ENCODE measurements at places on chromosomes 3 and 15.

DNA sequence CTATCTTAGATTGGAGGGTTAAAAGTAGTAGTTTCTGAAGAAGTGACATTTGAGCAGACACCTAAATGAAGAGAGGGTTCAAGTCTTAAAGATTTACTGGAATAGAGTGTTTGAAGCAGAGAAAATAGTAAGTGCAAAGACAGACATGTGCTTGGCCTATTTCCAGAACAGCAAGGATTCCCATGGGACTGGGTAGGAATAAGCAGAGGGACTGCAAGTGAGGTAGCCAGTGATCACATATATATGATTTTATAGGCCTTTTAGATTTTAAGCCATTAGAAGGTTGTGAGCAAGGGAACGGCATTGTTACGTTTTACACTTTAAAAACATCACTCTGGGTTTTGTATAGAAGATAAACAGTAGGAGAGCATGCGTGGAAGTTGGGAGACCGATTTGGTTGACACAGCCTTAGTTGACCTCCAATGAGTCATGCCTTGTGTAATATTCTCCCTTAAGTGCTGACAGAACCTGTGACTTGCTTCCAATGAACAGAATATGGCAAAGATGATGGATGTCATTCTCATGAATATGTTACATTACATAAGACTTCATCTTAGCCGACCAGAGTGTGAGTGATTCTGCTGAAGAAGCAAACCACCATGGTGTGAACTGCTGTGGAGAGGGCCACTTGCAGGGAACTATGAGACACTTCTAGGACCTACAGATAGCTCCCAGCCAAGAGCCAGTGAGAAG lies 37.1 kb upstream of the SLC4A7 start:
- DNase-seq, result no peak

DNA sequence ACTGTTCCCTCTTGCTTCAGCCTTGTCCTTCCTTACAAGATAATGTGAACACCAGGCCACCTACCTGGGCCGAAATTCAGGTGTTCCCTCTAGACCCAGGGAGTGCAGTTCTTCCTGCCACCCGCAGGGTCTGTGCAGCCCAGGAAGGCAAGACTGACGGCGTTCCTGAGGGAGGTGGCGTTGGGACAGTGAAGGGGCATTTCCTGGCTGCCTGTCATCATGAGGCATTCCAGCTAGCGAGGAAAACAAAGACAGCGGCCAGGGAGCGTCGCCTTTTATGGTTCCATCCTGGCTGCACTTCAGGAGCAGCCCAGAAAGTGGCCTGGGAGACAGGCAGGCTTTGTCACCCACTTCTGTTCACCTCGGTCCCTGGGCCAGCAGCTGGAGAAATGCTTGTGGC lies 84.8 kb upstream of the WNT5A start:
- DNase-seq, result no peak

DNA sequence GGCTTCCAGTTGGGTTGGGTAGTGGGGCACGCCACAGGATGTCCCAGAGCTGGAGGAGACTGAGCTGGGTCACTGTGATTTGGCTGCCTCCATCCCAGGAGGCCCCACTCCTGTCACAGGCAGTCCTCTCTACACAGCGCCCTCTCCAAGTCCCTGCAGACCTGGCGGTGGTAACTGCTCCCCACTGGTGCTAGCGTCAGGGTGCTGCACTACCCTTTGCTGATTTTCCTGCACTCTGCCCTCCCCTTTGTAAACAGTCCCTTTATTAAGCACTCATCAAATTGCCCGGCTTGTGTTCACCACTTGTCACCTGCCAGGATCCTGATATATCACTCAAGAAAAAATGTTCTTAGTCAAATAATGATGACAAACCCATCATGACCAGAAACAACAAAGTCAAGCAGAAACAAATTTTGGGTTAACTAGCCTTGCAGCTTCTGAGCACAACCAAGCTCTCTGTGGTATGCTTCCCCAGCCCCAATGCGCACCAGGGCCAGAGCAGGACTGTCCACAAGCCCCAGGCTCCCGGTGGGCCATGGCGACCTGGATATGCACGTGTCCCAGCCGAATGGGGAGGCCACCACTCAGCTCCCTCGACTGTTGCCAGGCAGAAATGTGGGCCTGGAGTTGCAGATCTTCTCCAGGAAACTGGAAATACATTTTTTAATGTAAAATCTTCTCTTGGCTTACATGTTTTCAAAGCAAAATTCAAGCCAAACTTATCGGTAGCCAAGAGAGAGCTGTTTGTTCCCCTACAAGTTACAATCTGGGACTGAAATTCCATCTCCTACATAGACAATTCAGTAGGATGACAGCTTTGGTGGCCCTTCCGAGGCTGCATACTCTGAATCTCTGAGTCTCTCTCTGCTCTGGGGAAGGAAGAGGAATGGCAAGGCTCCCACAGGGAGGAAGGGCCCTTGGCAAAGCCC lies 24.5 kb downstream of the MEGF11 start:
- no peak for DNase-seq

DNA sequence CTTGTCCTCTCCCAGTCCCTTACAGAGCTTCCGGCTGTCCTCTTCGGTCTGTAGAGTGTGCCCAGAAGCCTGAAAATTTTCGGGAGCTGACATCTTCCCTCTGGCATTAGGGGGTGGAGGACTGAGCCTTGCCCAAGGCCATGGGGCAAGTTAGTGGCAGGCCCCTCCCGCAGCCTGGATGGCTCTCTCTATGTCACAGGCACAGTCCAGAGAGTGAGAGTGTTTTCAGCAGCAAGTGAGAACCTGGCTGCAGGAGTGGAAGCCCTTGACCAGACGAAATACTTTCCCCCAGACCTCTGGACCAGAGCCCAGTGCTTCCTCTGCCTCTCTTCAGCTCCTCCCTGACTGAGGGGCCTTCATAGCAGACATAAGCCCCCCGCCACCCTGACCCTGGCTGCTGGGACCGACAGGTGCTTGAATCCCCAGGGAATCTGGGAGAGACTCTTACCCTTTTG lies 50.5 kb upstream of the SEC22A start:
- no peak for DNase-seq

- DNase-seq, result no peak
Measured at GRCh38 chr3:177830411-177830849, 633.1 kb upstream of the TBL1XR1 start.

DNA sequence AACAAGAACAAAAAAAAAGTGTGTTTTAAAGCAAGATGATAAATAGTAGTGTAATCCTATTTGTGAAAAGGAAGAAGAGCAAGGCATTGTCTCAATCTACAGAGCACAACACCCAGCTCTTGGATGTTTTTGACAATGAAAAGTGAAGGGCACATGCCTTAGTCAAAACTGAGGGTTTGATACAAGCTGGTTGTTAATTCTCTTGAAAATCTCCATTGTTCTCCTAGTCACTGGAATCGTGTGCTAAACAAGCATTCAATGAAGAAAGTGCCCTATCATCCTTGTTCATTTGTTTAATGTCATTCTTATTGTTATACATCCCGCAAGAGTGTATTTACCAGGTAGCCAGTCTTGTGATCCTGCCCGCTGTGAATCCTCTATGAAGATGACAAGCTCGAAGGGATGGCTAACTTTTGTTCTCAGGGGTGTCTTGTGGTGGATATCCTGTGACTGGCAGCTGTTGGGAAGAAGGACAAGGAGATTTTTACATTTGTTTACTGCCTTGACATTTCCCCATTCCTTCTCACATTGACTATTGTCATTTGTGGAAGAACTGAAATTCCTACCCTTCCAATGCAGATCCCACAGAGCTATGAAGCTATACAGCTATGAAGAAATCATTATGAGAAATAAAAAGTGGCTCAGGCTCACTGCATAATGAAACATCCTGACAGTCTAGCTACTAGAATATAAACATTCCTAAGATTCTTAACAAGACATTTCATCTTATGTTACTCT lies 175.9 kb downstream of the VGLL3 start:
- DNase-seq, result no peak

- DNase-seq, result no peak
Measured at GRCh38 chr3:179801856-179802255, 149.0 kb downstream of the USP13 start.

DNA sequence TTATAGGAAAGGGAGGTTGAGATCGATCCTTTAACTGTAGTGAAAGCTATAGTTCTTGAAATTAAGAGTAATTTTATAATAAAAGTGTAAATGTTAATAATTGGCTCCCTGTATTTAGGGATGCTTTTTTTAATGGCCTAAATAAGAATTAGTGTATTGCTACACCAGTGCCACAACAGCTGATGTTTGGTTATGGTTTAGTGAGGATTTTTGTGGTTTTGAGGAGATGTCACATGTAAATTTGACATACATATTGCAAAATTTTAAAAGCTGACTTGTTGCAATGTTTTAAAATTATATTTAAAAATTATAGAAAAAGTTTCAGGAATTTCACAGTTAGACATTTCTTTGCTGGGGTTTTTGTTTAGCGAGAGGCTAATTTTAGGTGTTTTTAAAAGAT lies 3.9 kb downstream of the TSC22D2 start:
- DNase-seq, result no peak

- peak; percentile 2 for DNase-seq
Measured at GRCh38 chr15:55007561-55007960, 189.2 kb downstream of the RSL24D1 start.

DNA sequence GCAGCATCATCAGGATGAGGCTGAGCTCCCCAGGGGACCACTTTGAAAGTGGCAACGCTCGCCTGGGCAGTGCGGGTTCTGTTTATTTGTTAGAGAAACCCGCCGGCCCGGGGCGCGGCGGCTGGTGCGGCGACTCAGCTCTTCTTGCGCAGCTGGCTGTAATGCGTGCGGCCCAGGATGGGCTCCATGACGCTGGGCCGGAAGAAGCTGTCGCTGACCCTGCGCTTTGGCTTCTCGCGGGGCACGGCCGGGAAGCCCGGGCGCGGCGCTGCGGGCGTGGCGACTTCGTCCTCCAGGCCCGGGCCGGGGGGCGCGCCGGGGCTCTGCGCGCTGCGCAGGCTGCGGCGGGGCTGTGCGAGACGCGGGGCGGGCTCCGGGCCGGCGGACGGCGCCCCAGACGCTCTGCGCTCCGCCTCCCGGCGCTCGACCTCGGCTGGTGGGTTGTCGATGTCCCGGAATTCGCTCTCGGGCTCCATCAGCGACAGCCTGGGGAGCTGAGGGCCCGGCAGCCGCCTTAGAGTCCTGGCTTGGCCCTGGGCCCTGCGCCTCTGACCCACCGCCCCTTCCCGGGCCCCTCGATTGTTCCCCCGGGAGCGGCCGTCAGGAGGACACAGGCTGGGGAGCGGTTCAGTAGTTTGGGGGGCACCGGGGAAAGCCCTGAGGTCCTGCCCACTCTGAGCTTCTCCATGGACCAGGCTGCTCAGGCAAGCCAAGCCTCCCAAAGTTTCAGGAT lies 10.3 kb upstream of the KIF7 start:
- DNase-seq, result no peak

DNA sequence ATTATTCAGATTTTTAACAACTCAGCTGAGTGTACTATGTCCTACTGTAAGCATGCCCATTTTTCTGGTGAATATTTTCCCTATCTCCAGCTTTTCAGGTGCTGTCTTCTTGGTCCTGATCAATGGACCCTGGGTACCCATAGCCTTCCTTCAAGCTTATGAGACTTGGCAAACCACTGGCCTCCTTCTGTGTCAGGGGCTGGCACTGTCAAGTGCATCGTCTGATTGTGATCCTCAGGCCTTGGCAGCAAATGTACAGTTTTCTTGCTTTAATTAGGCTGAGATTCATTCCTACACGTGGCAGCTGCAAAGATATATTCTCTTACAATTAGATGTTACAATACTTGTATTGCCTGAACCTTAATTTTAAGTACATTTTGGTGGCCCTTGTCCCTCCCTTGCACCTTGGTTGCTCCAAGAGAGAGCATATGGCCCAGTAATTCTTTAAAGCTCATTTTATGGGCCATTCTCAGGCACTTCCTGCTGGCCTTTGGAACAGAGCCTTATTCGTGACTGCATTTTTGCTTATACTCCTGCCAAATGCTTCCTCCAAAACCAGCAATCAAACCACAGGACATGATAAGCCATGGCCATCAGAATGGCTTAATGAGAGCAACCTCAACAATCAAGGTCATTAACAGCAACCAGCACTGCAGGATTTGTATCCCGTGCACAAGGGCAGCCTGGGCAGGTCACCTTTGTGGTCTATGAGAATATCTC lies 179.9 kb downstream of the CNTN6 start:
- no peak for DNase-seq

DNA sequence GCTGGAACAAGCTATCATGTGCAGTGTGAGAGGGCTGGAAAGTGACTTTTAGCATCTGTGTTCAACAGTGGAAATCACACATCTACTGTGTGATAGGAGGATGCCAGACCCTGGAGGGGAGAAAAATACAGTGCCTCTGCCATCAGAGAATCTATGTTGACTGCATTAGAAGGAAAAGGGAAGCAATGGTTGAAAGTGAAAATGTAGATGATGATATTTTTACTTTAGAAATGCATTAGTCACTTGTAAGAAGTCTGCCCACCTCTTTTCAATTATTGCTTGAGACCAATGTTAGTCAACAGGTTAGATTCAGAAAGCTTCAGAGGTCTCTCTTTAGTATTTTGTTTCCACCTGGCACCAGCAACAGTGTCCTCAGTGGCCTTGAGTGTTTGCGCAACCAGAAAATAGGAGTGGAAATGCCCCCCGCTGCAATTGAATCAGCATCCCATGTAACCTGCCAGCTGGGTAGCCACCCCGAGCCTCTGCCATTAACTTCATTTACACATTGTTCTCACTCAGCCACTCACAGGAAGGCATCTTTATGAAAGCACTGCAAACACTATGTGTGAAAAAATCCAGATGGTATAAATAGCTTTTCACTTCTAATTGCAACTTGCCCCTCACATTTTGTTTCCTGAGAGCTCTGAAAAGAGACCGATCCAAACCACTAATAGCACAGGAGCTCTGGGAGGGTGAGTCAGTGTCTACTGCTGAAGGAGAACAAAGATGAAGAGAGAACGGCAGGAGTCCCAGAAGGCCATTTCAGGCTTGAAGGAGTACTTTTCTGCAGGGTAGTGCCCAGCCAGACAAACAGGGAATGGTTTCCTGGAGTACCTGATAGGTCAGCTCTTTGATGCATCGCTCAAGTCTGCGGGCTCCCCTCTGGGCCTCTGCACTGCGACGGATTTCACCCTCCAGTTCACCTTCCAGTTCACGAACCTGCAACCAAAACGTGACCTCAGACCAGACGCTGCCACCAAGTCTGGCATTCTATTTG lies 92.1 kb downstream of the HHLA2 start:
- no peak for DNase-seq

- no peak for DNase-seq
Measured at GRCh38 chr3:108728105-108728504, 29.1 kb downstream of the RETNLB start.

DNA sequence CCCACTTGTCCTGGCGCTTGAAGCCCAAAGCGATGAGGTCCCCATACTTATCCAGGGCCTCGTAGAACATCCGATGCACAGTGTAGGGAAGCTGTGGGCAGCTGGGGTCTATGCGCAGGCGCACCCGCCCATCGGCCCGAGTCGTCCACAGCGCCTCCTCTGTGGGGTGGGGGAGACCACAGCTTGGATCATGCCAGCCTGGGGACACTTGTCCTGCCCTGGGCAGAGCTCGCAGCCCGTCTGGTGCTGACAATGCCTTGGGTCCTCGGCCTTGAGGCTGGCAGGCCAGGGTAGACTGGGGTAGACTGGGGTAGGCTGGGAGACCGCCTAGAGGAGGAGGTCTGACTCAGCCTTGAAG lies 39.8 kb downstream of the ACSBG1 start:
- DNase-seq, result no peak

- DNase-seq, result no peak
Measured at GRCh38 chr15:35211240-35211902, 126.3 kb upstream of the NANOGP8 start.

Data from hypothalamus (tissue), 51 donors.